Effector memory CD4-positive, alpha-beta T cell (primary cell): ENCODE measurements at places on chromosomes 16 and 17.

DNA sequence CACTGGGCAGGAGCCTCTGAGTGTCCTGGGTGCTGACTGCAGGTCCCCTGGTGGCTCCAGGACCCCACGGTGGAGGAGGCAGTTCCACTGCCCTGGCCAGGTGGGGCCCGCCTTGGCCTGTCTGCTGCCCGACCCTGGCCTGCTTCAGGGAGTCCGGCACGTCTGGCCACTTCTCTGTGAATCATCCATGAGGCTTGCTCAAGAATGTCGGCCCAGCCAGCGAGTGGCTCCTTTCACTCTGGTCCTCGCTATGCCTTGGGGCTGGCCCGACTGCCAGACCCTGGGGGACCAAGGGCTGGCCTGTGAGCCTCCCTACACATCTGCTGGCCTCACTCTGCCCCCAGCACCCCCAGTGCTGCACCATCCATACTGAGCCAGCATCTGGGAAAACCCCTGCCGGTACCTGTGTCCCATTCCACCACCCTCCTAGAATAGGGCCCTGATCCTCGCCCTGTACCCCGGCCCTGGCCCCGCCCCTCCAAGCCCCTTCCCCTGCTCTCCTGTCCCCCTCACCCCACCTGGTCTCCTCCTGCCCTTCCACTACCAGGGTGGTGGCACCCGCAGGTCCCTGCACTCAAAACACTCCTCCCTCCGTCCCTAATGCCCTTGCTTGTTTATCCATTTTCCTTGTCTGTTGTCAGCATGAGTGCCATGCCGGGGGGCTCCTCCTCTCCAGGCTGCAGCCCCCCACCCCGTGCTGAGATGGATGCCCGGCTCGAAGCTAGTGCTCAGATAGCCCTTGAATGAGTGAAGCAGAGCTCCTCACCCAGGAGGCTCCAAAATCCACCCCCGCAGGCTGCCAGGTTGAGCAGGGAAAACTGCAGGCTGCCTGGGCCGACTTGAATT lies 35.5 kb downstream of the ADCY7 start:
- no peak for DNase-seq

- DNase-seq = no peak
These were observed 11.9 kb downstream of the ADCY7 start for GRCh38 chr16:50278251-50278650.

DNA sequence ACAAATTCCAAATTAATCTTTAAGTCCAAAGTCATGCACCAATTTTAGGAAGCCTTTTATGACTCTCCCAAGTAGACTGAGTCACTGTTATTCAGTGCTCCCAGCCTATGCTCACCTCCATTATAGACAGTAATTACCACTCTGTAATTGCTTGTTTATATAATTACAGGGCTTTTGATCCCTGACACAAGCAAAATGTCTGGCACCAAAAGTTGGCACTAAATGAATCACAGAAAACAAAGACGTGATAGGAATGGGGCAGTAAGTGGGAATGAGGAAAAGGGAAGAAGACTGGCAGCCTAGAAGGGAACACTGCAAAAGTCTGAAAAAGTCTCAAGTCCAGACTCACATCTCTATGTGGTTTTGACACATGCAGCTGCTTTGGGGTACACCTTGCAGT lies 94.1 kb downstream of the SLC39A11 start:
- DNase-seq = no peak

DNA sequence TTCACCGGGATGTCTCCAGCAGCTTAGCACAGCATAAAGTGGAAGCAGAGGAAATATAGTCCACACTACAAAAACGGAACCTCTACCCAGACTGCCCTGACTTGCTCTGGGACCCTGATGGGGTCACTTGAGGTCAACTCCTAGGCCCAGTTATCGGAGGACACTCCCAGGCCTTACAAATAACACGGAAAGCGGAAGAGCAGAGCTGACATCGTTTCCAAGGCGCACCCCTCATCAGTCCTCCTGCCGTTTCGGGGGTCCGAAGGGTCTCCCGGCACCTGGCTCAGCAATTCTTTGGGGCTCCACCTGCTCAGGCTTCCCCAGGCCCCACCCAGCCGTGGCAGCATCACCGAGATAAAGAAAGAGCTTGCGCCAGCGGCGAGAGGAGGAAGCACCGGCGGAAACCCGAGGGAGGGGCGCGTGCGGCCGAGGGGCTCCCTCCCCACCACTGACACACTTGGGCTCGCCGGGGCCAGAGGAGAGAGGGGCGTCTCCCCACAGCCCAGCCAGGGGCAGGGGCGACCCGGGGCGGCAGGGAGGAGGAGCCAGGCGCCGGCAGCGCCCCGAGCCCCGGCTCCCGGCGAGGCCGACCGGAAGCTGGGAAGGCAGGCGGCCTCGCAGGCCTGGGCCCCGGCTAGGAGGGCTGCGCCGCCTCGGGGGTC lies 727 bp downstream of the CORO7 start:
- peak; percentile 54 for DNase-seq

DNA sequence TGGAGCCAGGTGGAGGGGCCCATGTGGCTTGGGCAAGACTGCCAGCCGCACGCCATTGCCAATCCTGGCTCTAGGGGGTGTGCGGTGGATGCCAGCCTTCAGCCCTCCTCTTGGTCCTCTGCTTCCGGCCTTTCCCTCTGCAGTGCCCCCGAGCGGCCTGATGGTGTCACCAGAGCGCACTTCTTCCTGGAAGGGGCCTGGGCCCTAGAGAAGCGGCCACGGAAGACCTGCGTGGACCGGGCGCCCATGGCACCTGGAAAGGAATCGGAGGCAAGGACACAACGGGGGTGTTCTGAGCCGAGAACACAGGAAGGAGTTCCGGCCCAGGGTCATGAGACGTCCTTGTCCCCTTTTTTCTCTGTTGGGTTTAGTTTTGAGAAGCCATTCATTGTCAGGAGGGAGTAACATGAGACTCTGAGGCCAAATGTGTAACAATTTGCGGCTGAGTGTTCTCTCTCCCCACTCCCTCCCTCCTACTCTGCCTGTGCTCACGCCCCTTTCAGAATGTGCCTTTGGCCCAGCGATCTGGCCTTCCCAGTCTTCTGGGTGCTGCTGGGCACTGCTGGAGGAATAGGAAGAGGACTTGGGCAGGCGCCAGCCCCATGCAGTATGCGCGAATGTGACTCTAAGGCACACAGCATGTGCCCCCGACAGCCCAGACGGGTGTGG lies 92.8 kb downstream of the IRX3 start:
- DNase-seq = no peak

- no peak for DNase-seq
These were observed 76.5 kb upstream of the CLEC18B start for GRCh38 chr16:74497761-74498160.

DNA sequence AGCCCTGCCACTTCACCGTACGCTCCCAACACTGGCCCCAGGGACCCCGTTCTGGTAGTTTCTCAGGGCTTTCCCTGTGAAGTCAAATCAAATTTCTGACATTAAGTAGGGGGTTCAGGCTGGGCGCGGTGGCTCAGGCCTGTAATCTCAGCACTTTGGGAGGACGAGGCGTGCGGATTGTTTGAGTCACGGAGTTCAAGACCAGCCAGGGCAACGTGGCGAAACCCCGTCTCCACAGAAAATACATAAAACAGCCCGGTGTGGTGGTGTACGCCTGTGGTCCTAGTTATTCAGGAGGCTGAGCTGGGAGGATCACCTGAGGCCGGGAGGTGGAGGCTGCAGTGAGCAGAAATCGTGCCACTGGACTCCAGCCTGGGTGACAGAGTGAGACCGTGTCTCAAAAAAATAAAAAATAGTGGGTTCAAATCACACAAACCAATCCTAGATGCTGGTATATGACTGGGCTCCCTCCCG lies 632 bp downstream of the CYBC1 start:
- no peak for DNase-seq

DNA sequence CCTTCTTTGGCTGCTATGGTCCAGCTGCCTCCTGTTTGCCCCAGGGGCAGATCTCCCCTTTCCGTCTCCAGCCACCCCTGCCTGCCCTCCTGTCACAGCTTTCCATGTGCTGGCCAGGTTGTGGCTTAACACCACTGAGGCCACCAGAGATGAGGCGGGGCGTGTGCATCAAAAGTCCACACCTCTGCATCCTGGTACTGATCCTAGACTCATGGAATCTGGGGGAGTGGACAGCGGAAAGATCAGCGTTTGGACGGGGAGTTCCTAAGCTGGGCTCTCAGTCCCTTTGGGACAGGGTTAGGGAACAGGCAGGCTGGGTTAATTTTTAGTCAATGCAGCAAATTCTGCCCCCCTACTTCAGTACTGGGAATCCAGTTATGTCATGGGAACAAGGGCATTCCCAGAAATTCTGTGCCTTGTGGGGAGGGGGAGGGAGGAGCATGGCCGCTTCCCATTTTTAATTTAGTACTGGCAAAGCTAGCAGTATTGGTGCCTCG lies 3.9 kb downstream of the IGFBP4 start:
- DNase-seq = no peak

DNA sequence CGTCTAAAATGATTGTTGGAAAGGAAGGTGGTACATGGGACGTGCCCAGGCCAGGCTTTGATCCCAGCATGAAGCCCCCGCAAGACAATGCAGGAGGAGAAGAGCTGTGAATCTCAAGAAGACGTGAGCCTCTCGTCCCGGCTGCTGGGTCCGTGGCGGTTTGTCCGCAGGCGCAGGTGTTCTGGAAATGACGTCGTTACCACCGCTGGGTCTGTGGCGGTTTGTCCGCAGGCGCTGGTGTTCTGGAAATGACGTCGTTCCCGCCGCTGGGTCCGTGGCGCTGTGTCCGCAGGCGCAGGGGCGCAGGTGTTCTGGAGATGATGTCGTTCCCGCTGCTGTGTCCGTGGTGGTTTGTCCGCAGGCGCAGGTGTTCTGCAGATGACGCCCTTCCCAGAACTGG lies 14.1 kb downstream of the SPG7 start:
- no peak for DNase-seq

DNA sequence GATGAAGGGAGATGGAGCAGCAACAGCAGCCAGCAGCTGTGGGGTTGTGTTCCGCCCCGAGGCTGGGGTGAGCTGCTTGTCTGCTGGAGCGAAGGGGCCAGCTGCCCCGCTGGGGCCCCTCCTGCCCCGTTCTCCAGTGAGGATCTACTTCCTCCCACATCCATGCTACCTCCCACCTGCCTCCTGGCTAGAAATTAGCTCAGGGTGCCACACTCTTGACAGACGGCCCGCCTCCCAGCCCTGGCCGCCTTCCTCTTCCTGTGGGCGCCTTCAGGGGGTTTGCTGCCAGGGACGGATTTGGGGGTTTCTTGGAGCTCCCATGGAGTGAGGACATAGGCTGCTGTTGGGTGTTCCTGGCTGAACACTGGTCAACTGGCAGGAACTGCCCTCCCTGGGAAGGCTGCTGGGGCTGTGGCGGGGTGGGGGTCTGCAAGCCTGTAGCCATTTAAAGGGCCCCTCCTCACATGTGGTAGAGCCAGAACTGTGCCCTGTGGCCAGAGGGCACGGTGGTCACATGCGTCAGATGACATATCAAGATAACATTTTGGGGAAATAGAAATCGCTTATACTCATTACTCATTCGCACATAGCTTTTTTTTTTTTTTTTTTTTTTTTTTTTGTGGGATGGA lies 13.1 kb downstream of the TBC1D24 start:
- no peak for DNase-seq

GRCh38 chr16:75244844-75245758 lies 6.3 kb downstream of the BCAR1 start:
- no peak for DNase-seq

GRCh38 chr17:56395787-56396186 lies 197.7 kb upstream of the NOG start:
- no peak for DNase-seq

GRCh38 chr16:4828567-4829321 lies 18.3 kb downstream of the GLYR1 start:
- DNase-seq = no peak

DNA sequence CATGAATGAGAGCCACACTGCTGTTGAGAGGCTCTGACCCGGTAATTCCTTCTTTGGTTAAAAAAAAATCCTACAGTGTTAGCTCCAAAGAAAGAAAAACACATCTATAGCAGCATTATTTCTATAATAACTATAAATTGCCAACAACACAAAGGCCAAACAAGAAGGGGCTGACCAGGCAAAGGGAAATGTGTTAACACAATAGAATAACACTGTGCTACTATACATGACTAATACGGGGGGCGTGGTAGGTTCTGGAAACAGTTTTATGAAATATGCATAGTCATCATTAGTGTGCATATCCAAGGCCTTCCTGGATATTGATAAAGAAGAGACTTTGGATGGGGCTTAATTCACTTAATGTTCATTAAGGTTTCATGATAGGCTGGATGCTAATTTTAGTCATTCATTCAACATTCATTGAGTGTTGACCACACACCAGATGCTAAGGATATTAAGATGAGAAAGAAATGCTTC lies 50.0 kb upstream of the CCL1 start:
- no peak for DNase-seq

- DNase-seq = no peak
These were observed 28.7 kb downstream of the TAC4 start for GRCh38 chr17:49819138-49819537.

DNA sequence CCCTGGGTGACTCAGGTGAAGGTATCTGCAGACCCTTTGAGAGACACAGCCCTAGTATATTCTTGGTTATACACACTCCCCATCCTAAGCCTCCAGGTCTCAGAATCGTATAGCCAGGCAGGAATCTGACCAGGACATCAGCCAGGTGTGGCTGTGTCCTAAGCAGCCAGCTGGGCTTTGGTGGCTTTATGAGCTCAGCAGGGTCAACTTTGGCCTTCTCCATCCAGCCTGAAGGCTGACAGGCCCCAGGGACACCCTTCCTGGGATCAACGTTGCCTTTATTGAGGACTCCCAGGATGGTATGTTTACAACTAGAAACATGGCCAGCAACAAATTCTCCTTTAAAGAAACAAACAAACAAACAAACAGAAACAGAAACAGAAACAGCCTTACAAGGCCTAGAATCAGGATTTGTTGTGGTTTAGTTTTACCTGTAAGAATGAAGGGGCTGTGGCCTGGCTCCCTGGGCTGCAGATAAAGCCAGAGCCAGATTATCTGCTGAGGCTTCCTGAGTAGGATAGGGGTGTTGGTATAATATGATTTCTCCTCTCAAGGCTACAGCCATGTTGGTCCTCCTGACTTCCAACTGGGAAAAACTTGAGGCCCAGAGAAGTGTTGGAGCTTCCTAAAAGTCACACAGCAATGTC lies 8.5 kb downstream of the KIF19 start:
- no peak for DNase-seq

DNA sequence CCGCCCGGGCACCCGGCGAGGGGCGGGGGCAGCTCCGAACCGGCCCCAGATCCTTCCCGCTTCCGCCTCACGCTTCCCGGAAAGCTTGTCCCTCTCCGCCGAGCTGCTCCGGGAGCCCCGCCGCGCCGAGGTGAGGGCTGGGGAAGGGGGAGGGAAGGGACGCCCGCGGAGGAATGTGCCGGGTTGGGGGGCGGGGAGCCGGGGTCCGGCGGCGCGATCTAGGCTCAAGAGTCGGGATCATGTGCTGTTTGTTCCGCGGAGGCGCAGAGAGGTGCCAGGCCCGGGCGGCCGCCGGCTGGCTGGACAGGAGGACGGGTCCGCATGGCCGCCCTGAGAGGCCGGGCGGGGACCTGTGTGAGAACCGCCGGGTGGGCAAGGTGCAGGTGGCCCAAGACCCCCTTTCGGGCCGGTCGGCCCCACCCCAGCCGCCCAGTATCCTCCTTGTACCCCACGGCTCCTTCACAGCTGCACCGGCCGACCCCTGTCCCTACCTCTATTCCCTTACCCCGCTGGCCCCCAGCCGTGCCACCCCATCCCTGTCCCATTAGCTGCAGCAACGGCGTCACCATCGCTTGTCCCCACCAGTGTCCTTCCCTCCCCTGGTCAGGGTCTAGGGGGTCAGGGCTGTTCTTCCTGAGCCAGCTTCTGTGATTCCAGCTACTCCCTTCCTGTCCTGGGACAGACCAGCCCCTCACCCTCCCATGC lies 429 bp downstream of the KIF1C start:
- no peak for DNase-seq

GRCh38 chr17:80758481-80759376 lies 214.1 kb downstream of the RPTOR start:
- DNase-seq = no peak
